Stimulated activated CD4-positive, alpha-beta T cell treated with anti-CD3 and anti-CD28 coated beads, Interleukin-15, amount 100 ng/mL, for 1 hour (primary cell): ENCODE measurements at places on chromosomes 3 and 15.

DNA sequence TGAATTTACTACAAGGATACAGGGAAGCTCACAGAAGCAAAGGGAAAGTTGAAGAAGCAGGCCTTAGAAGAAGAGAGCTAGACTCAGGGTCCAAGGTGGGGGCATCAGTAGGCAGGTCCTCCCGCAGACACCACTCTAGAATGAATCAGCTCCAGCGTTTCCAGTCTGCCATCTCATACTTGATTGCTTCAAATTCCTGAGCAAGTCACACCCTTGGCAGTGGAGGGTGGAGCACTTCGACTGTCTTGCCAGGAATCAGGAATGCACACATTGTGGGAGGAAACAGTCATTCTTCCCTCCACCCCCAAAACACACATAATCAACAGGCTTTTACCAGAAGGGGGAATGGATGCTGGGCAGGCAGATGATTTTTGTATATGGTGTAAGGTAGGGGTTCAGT is 78.5 kb downstream of the CHCHD6 start:
- DNase-seq = no peak

DNA sequence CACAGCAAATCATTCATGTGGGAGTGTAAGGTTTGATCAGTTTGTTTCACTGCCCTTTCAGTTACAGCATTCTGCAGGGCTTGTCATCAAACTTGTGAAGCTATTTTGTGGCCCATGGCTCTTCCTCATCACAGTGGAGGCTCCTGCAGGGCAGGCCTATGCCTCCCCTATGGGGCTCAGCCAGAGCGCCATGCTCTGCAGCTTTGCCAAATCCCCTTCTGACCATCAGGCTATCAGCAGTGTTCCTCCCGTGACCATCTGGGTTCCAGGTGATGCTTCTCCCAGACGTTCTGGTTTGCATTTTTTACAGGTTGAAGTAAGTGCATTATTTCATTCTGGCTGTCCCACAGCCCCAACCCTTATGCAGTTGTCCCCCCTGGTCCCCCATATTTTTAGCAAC is 28.1 kb upstream of the REC114 start:
- no peak for DNase-seq

DNA sequence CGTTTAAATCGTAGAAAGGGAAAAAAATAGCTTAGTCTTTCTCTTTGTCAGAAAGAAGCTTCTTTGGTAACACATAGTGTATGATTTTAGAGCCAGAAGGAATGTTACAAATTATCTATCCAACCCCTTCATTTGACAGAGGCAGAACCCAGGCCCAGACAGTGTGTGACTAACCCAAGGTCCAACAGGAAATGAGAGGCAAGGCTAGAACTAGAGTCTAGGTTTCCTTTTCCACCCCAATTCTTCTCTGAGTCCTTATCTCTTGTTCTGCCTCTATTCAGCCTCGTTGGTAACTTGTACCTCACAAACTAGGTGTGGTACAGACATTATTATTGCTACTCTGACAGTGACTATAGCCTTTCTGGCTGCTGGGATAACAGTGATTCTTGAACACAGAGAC is 39.3 kb downstream of the QTRT2 start:
- DNase-seq = no peak

DNA sequence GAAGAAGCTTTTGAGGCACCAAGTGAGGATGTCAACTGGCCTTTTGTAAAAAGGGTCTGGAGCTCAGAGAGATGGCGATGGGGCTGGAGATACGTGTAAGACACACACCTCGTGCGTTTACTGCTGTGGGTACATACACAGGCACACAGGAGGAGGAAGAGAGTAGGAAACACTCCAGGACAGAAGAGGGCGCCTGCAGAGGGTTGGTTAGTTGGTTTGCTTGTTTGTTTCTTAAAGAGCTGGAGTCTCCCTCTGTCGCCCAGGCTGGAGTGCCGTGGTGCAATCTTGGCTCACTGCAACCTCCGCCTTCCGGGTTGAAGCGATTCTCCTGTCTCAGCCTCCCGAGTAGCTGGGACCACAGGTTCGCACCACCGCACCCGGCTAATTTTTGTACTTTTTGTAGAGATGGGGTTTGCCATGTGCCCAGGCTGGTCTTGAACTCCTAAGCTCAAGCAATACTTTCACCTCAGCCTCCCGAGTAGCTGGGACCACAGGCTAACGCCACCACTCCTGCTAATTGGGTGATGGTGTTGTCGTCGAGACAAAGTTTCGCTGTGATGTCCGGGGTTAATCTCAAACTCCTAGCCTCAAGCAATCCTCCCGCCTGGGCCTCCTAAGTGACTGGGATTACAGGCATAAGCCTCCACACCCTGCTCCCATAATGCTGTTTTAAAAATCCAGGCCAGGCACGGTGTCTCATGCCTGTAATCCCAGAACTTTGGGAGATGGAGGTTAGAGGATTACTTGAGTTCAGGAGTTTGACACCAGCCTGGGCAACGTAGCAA is 1.3 kb upstream of the PRR20G start:
- no peak for DNase-seq

- no peak for DNase-seq
These were observed 6.7 kb upstream of the CMTM7 start for GRCh38 chr3:32384938-32385337.

- no peak for DNase-seq
These were observed 199.8 kb downstream of the TCF12 start for GRCh38 chr15:57118013-57118799.

GRCh38 chr15:69315402-69316110 is 16.8 kb downstream of the PAQR5 start:
- DNase-seq = no peak
